T47D (cell line): ENCODE measurements at places on chromosomes 1 and 21.

DNA sequence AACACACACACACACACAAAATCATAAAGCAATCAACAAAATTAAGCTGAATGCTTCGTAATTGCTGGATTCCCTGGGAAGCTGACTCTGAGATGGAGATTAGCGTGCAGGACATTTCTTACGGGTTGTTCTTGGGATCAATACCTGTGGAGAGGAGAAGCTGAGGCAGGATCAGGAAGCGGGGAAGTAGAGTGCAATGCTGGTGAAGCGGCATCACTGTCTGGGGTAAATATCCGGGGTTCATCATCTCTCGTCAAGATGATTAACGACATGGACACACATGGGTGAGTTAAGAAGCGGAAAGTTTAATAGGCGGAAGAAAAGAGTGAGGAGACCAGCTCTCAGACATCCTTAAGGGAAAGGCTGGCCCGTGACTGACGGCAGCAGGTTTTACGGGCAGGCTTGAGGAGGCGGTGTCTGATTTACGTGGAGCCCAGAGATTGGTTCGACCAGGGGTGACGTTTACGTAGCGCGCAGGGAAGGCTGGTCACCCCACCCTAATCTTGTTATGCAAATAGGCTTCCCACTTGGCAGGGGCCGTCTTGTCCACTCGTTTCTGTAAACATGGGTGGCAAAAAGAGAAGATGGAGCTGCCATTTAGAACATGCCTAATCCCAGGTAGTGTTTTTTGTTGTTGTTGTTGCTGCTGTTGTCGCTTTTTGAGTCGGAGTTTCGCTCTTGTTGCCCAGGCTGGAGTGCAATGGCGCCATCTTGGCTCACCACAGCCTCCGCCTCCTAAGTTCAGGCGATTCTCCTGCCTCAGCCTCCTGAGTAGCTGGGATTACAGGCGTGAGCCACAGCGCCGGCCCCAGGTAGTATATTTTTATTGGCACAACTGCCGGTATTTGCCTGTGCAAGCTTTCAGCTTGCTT is 135.6 kb upstream of the KCNJ15 start:
- peak; percentile 51 for DNase-seq

- DNase-seq: no peak
Measured at GRCh38 chr1:65605621-65606020, 185.2 kb downstream of the LEPR start.

- no peak for DNase-seq
Measured at GRCh38 chr1:19081218-19081893, 124.9 kb upstream of the IFFO2 start.

- DNase-seq: peak; percentile 10
Measured at GRCh38 chr1:227764019-227764391, 28.8 kb downstream of the SNAP47 start.

GRCh38 chr1:179090522-179090921 is 8.7 kb downstream of the TOR3A start:
- no peak for DNase-seq

GRCh38 chr1:212234431-212235395 is 50.5 kb upstream of the PPP2R5A start:
- no peak for DNase-seq

DNA sequence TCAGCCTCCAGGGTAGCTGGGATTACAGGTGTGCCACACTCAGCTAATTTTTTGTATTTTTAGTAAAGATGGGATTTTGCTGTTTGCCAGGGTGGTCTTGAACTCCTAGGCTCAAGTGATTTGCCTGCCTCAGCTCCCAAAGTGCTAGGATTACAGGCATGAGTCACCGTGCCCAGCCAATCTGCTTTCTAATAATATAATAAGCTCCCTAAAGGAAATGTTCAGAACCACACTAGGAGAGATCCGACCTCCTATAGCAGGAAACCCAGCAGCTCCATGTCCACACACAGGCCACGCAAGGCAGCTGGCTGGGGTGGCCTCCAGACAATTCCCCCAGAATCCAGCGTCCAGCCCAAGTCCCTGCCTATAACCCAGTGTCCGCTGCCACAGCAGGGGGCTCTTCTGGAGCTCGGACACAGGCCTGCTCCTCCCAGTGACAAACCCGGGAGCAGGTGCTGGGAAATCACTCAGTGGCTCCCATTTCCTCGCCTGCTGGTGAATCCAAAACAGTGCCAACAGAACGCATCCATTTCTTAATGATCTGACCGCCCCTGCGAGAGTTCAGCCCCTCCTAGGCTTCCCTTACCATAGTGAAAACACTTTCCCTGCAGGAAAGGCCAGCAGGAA is 7.5 kb downstream of the RIPK4 start:
- no peak for DNase-seq

GRCh38 chr1:21307663-21308305 is 17.5 kb upstream of the ECE1 start:
- no peak for DNase-seq

- DNase-seq: no peak
Measured at GRCh38 chr1:53061123-53061858, 722 bp upstream of the PODN start.

DNA sequence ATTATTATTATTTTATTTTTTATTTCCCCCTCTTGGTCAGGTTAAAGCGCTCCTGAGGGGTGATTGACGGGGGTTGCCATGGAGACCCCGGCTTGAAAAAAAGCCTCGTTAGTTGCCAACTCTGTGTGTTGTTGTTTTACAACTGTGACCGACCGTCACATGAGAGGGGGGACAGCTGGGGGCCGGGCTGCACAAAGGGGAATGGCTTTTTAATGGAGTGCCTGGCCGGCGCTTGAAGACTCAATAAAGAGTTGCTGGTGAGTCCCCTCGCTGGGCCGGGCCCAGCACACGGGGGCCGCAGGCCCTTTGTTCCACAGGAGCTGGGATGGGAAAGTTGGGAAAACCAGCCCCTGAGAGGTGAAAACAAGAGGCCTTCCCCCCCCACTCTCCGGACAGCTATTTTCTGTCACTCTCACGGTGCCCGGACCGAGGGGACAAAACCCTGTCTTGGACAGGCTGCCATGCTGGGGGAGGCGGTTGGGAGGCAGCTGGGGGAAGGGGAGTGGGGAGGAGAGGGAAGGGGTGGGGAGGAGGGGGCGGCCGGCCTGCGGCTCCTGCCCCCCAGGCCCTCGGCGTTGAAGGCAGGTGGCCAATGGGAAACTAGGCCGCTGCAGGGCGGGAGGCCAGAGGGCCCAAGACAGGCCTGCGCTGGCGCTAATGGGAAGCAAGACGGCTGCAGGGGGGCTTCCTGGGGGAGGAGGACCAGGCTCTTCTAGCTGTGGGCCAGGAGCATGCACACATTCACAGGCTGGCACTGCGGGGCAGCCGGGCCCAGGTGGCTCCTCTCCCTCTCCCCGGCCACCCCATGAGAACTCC is 67.6 kb downstream of the CASZ1 start:
- no peak for DNase-seq

GRCh38 chr21:35257413-35257812 is 208.3 kb upstream of the RUNX1 start:
- DNase-seq: no peak

DNA sequence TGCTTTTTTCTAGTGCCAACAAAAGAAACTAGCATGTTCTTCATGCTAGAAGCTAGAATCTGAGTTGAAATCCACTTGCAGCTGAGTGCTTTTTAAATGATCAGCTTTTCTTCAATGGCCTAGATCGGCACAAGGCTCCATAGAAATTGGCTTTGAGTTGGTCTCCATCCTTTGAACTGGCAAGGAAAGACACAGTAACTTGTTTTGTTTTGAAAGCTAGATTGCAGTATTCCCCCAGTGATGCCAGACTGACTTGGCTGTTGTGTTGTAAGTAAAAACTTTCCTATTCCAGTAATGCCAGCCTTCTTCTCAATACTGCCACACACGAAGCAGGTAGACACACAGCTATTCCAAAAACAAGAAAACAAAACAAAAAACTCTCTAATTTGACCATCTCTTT is 139.1 kb downstream of the FMN2 start:
- no peak for DNase-seq

- no peak for DNase-seq
Measured at GRCh38 chr1:228883535-228883934, 148.3 kb downstream of the RHOU start.

DNA sequence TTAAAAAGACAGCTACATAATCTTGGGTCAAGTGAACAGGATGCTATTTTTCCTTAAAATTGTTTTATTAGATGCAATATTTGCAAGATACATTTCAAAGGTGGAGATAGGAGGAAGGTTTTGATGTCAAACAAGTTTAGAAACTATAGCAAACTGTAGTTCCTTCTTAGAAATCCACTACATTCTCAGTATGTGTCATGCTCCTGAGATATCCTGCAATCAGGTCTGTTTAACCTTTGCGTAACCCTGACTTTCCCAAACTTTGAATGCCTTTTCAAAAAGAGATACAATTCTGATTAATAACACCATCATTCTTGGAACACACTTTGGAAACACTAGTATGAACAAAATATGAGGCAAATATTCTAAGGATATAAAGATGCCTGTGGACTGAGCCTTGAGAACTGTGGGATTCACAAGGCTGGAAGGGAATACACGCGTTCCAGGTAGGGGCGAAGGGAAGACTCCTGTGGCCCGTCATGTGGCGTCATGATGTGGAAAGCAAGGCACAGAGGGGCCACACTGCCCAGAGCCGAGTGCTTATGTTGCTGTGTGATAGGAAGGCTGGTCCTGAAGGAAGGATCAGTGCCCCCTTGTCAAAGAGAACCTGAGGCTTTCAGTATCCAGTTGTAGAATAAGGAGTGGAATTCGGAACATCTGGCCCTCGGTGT is 19.6 kb upstream of the TARBP1 start:
- DNase-seq: no peak

- DNase-seq: no peak
Measured at GRCh38 chr1:70288166-70288565, 66.4 kb downstream of the ANKRD13C start.

DNA sequence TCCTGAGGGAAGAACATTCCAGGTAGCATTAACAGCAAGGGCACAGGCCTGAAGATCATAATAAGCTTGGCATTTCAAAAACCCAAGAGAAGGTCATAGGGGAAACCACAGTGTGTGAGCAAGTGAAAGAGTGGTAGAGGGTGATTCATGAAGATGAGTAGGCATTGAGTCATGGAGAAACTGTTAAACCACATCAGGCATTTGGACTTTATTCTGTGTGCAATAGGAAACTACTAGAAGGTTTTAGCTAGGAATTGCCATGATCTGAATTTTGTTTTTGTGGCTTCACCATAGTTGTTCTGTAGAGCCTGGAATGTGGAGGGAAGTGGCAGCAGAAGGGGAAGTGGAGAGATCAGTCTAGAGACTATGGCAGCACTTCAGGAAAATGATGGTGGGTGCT is 359.0 kb upstream of the PTBP2 start:
- DNase-seq: no peak

DNA sequence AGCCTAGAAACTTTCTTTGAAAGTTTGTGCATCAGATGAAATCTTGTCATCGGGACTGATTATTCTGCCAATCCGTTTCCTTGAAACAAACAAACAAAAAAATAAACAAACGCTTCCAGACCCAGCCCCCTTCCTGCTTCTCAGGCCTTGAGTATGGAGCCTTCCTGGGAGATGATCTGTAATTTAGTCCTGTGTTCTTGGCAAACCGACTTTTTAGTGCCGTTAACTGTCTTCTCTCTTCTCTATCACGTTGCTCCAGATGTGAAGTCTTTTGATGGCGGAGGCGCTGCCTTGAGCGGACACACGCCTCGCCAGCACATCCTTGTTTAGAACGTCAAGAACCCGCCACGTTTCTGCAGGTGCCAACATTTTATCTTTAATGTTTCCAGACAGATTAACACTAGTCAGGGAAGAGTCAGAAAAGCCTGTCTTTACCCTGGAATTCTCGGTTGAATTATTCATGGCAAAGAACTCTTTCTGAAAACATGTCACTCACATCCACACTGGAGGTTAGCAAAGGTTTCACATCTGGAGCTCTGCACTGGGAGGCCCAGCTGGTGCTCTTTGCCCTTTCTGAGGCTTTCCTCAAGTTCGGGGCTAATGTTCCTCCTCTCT is 265.7 kb upstream of the C1orf174 start:
- DNase-seq: no peak

DNA sequence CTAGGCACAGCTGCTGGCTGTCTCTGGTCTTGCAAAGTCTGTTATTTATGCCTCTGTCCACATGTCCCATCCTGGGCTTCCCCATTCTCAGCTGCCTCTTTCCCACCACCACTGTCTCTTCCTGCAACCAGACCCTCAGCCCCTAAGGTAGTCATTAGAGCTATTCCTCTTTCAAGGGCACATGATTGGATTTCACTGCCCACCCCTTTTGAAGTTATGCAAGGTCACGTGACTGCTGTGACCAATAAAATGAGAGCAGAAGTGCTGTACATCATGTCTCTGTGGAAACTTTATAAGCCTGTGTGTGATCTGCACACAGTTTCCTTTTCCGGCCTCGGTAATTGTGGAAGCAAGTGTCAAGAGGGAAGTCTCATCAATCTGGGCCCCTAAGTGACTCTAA is 136.6 kb upstream of the HMGB4 start:
- no peak for DNase-seq

DNA sequence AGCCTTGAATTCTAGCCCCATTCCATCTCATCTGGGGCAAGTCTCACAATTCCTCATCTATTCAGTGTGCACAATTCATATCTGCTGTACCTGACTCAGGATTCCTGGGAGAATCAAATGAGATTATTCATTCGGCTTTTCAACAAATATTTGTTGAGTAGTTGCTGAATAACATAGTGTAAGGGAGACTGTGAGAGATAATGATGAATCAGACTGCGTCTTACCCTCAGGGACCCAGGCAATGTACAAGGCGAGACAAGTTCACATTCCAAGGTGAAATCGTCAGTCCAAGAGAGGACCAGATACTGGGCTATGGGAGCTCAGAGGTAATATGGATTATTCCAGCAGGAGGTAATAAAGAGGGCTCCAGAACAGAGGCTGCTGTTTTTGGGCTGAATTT is 67.8 kb upstream of the SMYD2 start:
- no peak for DNase-seq
